ENCODE measurements at places on chromosomes 6 and 20. TPM values are rescaled to one million over a fixed set of nuclear protein-coding genes. Genes with fewer than 3 reads are reported as not detected.

GRCh38 chr6:150245148-150245935, 102.5 kb downstream of the PPP1R14C start:
- DNase-seq = no peak

DNA sequence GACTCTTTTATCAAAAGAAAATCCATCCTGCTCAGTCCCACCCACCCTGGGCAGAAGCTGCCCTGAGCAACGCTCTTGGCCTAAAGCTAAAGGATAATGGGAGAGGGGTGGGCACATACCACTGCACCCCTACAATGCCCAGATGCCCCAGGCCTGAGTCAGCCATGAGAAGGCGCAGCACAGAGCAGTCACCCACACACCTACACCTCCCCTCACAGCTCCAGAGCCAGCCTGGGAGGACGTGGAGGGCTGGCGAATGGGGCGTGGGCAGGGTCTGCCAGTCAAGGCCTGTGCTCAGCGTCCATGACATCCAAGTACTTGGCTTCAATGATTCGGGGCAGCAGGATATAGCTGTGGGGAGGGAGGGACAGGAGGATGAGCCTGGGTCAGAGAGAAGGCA, 11.5 kb downstream of the SLC4A11 start:
- DNase-seq = no peak

GRCh38 chr6:79134699-79135474, 56.8 kb upstream of the PHIP start:
- no peak for DNase-seq

- no peak for DNase-seq
Measured at GRCh38 chr6:139654888-139655782, 280.7 kb upstream of the CITED2 start.

DNA sequence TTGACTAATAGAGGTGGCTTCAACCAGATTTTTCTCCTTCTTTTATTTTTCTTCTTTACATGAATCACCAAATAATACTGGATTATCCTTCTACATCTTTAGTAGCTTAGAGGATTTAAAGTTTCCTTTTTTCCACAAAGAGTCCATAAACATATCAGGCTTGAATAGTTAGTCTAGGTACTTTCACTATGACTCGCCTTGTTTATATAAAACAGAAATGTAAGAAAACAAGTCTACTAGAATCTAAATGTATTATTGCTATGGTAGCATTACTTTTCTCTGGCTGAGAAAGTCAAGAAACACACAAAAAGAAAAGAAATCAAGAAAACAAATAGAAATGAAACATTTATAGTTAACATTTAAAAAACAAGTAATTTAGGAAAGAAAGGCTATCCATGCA, 215.2 kb downstream of the PTPRK start:
- DNase-seq = no peak

DNA sequence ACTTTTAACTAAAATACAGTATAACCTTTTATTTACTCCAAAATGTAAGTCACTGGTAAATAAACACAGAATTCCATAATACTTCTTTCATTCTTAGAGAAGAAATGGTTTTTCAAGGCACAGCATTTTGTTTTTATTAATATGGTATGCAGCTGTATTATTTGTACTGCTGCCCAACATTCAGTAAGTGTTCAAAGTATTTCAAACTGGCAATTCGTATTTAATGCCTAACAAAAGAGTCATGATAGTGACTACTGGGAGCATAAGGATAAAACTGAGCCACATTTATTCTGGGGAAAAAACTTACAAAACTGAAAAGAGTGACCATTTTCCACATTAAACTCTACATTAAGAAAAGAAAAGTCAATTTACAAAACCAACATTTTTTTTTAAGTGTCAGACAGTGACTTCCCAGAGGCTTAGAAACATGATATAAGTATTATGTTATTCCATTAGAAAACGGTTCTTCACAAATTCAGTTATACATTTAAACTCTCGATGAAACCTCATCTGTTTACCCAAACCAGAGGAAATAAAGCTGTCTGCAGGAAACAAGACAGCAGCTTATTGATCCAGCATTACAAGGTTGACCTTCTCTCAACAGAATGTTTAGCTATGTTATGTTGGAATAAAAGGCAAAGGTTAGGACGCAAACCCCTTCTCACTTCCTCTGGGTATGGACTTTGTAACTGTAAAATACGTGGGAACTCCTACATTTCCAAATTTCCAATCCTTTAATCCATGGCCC, 24.3 kb downstream of the EPB41L2 start:
- no peak for DNase-seq

The SMLR1 gene
- total RNA-seq = not detected

The COL12A1 gene
- 439 TPM for total RNA-seq

The PRSS35 gene
- not detected for total RNA-seq

The HEY2 gene
- total RNA-seq = 2.2 TPM

The GSTA3 gene
- not detected for total RNA-seq

The PRDM13 gene
- total RNA-seq = not detected

The FAM217A gene
- total RNA-seq = not detected

The DEFB124 gene
- not detected for total RNA-seq

The ALDH8A1 gene
- 2.6 TPM for total RNA-seq
